Stimulated activated CD4-positive, alpha-beta T cell treated with anti-CD3 and anti-CD28 coated beads, Interleukin-1b, Interleukin-23, amount 100 ng/mL, for 1 hour (primary cell): ENCODE measurements at places on chromosomes 7 and 10.

DNA sequence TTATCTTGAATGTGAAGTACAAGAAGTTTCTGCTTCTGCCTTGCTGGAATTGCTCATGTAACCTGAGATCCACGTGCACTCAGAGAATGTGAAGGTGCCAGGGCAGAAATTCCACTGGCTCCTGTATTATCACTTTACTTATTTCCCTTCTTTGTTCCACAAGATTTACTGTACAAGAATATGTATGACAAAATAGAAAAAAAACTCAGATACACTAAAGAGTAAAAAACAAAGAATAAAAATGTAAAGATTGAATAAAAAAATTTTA lies 43.0 kb downstream of the PLCE1 start:
- DNase-seq: no peak

- no peak for DNase-seq
Observed at GRCh38 chr7:142636751-142637150, 112.5 kb upstream of the PRSS1 start.

DNA sequence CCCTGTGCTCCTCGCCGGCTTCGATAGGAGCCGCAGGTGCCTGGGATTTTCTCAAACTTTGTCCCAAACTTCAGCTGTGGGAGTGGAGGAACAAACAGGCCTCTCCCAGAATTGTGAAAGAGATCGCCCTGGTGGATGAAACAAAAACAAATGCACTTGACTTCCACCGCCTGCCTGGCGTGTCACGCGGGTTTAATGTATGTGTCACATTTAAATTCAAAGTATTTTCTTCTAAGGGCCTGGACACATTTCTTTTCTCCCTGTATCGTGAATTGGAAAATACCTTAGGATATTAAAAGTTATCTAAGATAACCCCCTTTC lies 694 bp upstream of the WASL start:
- DNase-seq: no peak

GRCh38 chr10:82865366-82865765 lies 990.4 kb downstream of the NRG3 start:
- DNase-seq: no peak

- DNase-seq: no peak
Observed at GRCh38 chr7:100825215-100825671, 2.1 kb downstream of the EPHB4 start.

DNA sequence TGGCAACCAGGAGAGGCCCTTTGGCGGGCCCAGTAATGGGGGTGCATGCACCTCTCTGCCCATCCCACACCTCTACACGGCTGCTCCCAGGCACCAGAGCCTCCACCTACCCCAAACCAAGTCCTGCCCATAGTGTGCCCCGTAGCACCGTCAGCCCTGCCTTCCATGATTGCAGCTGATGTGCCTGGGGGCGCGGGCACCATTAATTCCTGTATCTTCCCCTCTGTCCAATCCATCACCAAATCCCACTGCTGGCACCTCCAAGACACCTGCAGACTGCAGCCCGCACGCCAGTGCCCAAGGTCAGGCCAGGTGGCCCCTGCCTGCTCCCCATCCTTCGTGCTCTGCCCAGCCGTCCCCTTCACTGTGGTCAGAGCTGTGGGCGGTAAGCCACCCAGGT lies 533.0 kb downstream of the PTPRN2 start:
- DNase-seq: no peak

DNA sequence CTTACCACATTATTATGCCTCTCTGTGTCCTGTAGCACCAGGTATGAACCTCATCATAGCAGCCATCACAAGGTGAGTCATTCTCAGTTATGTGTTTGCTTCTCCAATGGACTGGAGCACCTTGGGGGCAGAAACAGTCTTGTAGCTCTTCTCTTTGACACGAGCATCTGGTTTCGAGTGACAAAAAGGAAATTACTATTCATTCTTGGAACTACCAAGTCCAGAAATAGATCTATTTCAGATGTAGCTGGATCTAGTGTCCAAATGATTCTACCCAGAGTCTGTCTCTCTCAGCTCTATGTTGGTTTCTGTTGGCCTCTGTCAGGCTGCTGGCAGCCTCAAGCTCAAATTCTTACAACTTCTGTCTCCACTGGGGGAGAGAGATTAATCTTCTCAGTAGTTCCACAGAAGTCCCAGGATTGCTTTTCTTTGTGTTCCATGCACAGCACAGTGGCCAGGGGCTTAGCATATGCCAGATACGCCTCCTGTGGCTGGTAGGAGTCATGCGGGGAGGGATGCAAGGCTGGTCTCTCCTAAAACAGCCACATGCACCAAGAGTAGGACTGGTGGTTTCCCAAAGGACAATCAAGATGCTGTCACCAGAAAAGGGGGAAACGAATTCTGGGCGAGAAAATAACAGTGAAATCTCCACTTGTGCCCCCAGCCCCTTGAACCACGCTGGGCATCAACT lies 37.2 kb upstream of the PAPSS2 start:
- no peak for DNase-seq

- DNase-seq: no peak
Observed at GRCh38 chr10:133400624-133401424, 6.9 kb downstream of the MTG1 start.

DNA sequence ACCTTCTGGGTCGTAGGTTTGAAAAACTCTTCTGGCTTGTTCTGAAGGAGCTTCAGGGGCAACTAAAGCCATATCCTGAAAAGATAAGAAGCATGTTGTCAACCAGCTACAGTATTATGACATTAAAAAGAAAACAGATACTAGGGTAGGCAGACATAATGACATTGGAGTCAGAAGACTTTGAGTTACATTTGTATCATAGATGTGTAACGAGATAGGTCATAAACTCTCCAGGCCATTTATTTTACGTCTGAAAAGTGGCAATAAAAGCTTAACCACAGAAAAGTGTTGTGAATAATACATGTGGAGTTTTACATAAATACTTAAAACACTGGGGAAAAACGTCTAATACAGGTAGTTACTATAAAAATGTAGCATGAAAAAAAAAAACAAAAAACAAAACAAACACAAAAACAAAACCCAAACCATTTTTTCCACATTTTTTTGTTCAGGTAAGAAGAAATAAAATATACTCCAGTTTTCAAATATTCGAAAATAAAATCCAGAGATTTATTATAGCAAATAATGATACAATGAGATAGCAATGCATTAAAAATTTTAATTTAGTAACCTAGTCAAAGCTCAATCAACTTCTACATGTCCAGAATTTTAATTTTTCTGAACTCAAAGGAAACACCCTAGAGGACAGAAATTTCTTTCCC lies 64.1 kb downstream of the MINDY3 start:
- DNase-seq: no peak

DNA sequence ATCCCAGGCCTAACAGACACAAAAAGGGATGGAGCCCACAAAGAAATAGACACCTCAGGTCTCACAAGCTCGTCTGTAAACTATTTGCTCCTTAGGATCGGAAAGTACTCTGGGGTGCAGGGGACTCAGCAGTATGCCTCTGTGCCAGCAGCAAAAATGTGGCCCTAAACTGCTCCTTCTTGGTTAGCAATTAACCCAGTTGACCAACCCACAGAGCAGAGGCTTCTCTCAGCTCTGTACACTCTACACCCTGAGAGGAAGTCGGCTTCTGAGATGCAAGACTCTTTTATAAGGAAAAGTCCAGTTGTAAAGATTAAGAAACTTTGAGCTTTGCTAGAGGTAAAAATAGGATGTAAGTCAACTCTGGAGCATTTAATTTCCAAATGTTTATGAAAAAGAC lies 156.3 kb upstream of the PRSS58 start:
- no peak for DNase-seq

DNA sequence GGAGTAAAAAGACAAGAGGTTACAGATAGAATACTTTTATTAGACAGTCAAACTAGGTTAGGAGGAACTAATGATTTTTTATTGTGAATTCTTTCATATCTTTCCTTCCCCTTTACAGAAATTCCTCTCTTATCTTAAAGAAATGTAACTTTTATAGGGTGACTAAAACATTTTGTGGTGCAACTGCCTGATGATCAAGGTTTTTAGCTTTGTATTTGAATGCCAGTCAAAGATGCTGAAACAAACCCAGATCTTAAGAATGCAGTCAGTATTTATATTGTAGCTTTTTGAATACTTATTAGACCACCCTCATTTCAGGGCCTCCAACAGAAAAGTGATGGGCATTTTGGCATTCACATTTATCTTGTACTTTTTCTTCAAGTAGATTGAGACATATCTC lies 27.4 kb downstream of the TAX1BP1 start:
- no peak for DNase-seq

DNA sequence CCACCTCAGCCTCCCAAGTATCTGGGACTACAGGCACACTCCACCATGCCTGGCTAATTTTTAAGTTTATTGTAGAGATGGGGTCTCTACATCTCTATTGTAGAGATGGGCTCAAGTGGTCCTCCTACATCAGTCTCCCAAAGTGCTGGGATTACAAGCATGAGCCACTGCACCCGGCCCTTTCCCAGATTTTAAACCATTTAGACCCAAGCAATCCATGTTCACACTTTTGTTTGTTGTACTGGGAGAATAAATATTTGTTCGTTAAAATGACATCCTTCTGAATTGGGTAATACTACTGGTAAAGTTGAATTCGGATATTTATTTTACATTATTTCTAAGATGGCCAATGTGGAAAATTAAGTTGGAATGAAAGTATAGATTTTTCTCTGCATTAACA lies 52.7 kb downstream of the MINPP1 start:
- no peak for DNase-seq

DNA sequence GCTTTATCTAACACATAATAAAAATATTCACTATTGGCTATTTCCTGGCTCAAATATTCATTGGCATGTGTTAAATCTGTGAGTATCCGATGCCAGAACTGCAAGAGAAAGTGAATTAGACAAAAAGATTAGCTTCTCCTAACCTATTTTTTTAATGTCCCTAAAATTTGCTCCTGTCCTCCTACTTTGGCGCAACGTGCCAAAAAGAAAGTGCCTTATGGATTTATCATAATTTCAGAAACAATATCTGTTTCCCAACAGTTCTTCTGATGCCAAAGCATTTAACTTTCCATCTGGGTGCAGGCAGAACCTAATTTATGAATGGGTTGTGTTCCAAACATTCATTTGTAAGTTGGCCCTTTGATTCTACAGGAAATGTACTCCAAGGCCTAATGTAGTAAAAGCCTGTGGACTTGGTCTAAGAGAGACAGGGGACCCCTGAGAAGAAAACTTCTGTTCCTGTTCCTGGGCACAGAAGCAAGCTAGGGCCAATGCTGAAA lies 15.4 kb downstream of the PIP4K2A start:
- DNase-seq: no peak

DNA sequence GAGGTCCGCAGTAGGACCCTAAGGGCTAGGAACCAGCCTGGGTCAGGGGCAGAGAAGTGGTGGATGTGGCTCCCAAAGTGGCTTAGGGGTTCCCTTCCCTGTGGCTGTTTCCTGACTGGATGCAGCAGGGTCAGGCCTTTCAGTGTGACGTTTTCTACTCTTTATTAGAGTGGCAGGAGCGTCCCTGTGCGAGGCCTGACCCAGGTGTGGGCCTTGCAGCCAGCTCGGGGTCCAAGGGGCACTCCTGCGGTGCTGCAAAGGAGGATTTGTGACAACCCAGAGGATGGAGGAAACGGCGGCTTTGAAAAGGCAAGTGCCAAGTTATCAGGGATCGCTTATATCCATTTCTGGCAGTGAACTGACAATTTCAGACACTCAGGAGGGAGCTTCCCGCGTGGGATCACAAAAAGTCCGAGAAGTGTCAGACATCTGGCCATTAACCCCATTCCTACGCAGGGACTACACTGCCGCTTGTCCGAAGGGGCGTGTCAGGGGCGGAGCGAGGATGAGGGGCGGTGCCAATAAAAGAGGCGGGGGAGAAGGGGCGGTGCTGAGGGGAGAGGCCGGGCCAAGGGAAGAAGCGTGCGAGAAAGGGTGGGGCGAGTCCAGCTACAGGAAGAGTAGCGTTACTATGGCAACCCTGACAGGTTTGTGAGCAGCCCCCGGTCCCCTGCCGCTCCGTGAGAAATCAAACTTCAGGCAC lies 98.8 kb upstream of the ZNF722 start:
- DNase-seq: peak; percentile 67

DNA sequence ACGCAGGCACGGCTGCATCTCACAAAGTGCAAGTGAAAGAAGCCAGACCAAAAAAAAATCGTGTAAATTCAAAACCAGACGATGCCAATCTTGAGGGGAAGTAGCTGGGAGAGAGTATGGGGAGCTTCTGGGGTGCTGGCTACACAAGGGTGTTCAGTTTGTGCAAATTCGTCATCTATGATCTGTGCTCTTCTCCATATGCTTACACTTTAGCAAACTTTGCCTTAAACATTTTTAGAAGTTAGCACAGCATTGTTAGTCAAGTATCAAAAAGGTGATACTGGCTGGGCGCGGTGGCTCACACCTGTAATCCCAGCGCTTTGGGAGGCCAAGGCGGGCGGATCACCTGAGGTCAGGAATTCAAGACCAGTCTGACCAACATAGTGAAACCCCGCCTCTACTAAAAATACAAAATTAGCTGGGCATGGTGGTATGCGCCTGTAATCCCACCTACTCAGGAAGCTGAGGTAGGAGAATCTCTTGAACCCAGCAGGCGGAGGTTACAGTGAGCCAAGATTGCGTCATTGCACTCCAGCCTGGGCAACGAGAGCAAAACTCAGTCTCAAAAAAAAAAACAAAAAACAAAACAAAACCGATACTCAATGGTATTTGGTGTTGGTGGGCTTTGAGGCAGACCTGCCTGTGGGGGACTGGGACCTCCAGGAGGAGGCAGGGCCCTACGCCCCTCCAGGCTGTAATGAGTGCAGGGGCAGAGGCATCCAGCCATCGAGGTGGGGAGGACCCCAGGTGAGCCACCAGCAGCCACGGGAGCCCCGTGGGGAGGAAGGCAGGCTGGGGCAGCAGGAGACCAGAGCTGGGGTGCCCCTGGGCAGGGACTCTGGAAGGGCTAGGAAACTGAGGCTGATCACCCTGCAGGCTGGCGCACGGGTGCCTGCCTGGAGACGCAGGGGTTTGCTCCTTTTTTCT lies 150.0 kb downstream of the PRKAG2 start:
- DNase-seq: no peak

GRCh38 chr7:46494441-46494840 lies 573.4 kb upstream of the IGFBP3 start:
- no peak for DNase-seq

DNA sequence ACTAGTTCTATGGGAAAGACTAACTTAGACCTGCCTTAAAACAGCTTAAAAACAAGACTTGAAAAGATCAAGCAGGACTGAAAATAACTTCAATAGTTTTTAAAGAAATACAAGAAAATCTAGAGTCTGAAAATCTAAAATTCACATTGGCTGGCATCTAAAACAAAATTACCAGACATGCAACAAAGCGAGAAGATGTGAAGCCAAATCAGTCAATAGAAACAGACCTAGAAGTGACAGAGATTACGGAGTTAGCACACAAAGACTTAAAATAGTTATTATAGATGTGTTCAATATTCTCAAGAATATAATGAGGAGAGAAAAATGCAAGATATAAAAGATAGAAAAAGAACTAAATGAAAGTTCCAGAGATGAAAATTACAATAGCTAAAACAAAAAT lies 78.3 kb upstream of the DIP2C start:
- DNase-seq: no peak

- no peak for DNase-seq
Observed at GRCh38 chr10:76969366-76969948, 668.2 kb downstream of the KCNMA1 start.

DNA sequence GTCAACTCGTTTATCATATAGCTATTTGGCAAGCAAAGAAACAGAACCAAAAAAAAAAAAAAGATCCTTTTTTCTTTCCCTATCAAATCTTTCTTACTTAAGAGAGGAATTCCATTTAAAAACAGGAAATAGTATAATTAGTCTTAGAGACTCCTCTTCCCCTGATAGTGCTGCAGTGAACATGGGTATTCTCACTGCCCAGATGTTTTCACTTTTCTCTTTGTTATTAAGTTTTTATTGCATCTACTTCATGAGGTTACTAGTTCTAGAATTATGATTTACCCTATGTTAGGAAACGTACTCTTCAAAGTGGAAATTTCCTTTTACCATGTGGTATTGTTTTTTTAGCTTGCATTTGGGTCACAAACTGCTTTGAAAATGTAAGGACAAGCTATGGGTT lies 8.5 kb downstream of the CASP2 start:
- DNase-seq: no peak
